ENCODE measurements at places on chromosomes 6 and 20.

- peak; percentile 7 for DNase-seq
Observed at GRCh38 chr6:105257340-105257739, 77.5 kb upstream of the POPDC3 start.

GRCh38 chr6:31657406-31658157 is 1.9 kb downstream of the APOM start:
- no peak for DNase-seq

- DNase-seq: peak; percentile 53
Observed at GRCh38 chr6:142376800-142377496, 75.1 kb downstream of the ADGRG6 start.

DNA sequence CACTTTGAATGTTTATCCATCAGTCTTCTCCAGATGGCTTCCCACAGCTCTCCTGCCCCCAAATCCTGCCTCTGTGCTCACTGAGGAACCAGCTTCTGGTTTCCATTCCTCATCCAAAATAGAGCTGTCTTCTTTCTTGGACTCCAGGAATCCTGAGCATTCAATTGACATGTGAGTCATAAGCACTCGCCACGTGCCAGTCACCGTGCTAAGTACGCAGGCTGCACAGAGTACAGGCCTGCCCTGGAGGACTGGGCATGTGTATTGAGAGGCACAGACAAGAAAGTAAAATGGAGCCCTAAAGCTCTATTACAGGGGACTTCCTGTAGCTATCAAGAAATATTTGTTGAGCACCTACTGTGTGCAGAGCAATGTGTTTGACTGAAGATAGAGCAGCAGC is 39.7 kb upstream of the LRFN2 start:
- DNase-seq: no peak

DNA sequence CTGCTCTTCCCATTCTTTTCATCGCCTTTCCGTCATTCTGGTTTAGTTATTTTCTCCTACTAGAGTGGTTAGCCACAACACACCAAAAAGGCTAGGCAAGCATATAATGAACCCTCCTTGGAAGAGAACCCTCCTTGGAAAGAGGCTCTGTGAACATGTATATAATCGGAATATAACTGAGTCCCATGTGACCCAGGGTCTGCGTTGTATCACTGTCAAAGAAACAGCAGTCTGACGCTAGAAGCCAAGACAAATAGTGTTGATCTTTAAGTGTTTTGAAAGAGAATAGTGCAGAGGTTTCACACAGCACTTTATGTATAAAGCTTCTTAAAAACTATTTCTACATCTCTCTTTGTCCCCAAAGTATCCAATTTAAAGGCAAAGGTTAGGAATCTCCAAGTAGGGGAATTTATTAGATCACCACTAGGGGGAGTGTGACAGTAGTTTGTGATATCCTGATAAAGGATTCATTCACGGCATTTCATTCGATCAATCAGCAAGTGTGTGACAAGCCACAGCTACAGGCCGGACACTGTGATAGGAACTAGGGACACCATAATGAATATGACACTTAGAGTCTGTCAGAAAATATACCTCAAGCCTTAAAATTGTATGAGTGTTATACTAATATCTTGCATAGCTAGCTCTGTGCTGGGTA is 395.3 kb downstream of the CD109 start:
- peak; percentile 68 for DNase-seq

DNA sequence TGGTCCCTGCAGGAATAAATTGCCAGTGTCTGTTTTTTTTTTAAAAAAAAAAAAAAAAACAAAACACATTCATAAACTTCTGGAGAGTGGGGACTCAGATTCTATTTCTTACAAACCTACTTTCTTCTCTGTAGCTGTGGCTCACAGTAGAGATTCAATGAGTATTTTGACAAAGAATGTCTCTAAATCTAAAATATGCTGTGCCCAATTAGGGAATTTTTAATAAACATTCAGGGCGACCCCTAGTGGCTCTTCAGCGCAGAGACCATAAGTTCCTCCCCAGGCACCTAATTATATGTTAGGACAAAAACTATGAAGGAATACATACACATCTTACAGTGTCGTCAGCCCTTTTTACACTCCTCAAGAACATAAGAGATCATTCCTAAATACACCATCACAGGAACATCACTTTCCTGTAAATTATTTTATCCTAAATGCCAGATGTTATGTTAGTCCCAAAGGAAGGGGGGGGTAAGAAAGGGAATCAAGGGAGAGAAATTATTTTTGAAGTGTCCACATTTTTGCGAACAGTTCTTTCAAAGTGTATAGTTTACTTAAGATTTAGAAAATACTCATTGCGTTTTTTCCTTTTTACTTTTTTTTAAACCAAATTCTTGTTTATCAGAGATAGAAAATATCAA is 21.8 kb upstream of the NAA20 start:
- peak; percentile 79 for DNase-seq

DNA sequence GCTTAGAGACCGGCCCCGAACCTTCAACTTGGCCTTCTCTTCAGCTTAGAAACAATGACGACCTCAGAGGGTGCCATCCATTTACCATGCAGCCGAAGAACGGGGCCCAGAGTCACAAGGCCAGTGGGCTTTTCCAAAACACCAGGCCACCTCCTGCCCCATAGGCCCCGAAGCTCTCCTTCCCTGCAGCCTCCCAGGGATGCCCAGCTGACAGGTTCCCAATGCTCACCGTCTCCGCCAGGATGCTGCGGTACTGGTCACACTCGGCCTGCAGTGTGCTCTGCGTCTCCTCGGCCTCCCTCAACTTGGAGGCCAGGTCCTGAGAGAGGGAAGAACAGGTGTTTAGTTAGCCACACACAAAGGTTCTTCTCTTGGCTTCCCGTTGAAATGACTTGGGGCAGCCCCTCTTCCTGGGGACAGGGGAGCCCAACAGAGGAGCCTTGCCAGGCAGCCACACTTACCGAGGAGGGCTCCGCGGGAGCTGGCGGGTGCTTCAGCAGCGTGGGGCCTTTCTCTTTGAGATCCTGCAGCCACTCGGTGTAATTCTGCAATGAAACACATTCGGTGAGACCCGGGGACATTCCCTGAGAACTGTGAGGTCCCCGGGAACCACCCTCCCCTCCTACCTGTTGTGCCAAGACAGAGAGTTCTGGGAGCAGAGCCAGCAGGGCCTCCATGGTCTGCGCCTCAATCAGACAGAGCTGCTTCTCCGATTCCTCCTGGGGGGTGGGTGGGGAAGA is 51.5 kb downstream of the DSTN start:
- no peak for DNase-seq

GRCh38 chr6:15331629-15332251 is 85.9 kb downstream of the JARID2 start:
- DNase-seq: no peak

DNA sequence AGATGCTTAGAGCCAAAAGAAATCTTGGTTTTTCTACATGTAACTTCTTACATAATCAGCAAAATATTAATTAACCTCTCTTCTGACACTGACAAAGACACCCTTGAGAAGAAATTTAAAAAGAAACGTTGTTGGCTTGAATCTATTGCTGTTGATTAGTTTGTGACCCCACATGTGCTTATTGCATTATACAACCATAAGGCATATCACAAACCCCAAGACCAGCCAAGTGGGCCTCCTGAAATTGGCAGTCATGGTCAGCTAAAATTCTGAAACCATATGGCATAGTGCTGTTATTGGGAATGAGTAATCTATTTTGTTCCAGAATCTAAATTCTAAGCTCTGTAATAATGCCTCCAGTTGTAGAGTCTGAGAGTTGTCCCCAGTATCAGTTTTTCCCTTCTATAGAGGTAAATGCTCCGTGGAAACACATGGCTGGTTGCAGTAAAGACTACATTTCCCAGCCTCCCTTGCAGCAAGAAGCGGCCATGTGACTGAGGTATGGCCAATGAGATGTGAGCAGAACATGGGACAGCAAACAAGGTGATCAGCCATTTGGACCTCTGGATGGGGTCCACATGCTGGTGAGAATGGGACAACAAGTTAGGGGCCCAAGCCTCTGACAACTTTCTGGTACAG is 42.3 kb upstream of the PTPN1 start:
- DNase-seq: peak; percentile 75

- no peak for DNase-seq
Observed at GRCh38 chr6:129662406-129662766, 47.6 kb downstream of the ARHGAP18 start.

DNA sequence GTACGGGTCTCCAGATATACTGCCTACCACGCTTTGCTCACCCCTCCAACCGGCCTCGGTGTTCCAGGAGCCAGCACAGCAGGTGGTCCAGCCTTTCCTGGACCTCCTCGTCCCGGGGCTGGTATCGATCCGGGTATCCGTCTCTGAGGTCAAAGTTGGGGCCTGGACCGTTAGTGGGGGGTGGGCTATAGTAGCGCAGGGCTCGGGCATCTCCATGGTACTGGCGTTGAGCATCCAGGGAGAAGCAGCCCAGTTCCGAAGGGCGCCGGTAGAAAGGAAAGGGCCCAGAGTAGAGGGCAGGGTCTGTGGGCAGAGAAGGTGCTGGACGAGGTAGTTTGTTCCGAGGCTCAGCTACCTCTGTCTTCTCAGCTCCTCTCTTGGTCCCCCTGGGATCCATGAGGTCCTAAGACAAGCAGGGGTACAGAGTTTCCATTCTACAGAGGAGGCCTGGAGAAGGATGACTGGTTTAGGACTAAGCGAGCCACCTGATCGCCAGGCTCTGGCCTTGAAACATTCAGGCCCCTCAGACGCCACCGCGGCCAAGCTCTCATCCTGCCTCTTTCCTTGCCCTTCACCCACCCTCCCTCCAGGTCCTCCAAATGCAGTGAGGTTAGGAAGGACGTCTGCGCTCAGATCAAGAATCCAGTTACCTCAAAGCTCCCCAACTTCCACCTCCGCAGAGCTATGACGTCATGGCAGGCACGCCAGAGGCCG is 502 bp downstream of the DXO start:
- DNase-seq: no peak

DNA sequence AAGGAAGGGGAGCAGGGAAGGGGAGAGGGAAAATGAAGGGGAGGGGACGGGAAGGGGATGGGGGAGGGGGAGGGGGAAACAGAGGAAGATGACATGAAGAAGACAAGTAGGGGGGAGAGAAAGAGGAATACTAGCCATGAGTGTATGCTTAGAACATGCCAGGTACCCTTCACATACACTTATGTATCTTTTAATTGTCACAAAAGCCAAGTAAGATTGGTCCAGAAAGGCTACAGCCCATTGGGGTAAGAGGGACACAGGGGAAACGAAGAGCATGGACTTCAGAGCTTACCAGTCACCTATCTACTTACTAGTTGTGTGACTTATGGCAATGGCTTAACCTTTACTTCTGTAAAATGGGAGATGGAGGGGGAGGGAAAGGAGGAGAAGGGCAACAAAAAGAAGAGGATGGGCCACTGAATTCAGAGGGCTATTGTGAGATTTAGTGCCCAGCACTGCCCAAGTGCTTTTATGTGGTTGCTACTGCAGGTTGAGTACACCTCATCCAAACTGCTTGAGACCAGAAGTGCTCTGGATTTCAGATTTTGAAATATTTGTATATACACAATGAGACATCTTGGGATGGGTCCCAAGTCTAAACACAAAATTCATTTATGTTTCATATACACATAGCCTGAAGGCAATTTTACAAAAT is 90.3 kb downstream of the ARHGAP18 start:
- no peak for DNase-seq

DNA sequence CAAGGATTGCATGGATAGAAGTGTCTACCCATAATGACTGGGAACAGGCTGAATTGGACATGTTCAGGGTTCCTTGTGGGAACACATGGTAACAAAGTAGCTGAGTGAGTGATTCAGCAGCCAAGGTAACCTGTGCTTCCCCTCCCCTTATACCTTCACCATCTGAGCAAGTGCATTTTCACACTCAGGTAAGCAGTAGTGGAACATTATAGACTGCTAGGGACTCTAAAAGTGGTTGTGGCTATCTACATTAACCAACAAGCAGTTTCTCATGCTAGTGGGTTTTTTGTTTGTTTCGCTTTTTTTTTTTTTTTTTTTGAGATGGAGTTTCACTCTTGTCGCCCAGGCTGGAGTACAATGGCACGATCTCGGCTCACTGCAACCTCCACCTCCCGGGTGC is 41.4 kb downstream of the KIZ start:
- no peak for DNase-seq

DNA sequence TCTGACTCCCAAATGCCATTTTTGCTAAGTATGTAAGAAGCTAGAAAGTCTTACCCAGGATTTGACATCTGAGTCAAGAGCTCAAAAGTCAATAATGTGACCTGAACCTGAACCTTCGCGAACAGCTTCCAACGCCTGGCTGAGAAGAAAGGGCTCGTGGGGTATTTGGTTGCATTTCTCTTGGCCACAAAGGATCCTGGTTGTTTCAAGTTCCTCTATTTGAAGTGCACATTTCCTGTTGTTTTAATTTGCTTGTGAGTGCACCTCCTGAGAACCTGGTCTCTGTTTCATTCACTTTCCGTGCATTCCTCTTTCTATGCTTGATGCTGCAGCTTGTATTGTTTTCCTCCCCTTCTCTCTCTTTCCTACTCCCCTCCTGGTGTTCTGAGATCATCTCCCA is 212.5 kb downstream of the FOXA2 start:
- DNase-seq: peak; percentile 56

DNA sequence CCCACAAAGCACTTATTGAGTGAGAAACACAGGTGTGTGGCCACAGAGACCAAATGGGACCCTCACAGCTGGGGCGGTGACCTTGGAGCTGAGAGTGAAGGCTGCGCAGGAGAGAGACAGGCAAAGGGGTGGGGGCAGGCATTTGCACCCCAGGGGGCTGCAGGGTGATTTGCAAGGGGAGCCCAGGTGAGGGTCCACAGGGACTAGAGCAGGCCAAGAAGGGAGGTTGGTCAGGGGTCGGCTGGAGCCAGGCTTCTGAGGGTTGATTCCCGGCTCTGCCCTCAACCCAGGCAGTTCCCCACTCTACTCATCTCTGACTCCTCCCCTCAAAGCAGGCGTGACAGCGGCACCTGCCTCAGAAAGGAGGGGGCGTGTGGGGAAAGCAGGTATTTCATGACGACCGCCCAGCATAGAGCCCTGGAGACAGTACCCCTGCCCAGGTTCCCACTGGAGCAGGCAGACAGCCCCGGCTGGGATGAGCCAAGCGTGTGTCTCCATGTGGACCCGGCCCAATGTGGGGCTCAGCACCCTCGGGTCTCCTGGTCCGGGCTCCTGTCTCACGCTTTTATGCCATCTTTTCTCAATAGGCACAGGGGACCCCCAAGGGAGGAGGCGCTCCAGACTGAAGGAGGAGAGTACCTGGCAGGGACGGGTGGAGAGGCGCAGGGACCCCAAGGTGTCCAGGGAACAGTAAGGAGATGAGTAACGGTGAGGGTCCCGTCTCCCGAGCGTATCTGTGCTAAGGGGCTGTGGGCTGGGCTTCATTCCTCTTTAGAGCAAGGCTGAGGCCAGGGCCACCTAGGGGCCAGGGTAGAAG is 3.1 kb upstream of the MRGBP start:
- DNase-seq: no peak

- peak; percentile 31 for DNase-seq
Observed at GRCh38 chr6:129498541-129498940, 211.4 kb downstream of the ARHGAP18 start.

DNA sequence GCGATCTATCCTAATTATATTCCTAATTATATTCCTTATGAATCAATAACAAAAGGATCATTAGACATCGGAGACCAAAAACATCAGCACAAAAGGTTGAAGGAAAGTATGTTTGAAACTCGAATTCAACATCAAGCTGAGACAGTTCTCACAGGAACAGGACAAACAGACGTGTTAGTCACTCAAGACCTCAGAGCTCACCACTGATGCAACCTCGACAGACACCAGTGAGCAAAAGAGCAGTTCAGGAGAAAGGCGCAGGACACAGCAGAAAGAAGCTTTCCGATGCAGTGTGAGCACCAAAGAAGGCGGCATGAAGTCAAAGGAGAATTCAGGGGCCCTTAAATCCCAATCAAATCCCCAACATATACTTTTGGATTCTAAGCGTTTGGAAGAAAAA is 6.3 kb upstream of the RAMACL start:
- DNase-seq: peak; percentile 93
